ENCODE measurements at places on chromosomes 1 and 21. TPM values are rescaled to one million over a fixed set of nuclear protein-coding genes. Genes with fewer than 3 reads are reported as not detected.
A peak's percentile ranks its signal among the peaks of the same experiment; 100 is the strongest.

DNA sequence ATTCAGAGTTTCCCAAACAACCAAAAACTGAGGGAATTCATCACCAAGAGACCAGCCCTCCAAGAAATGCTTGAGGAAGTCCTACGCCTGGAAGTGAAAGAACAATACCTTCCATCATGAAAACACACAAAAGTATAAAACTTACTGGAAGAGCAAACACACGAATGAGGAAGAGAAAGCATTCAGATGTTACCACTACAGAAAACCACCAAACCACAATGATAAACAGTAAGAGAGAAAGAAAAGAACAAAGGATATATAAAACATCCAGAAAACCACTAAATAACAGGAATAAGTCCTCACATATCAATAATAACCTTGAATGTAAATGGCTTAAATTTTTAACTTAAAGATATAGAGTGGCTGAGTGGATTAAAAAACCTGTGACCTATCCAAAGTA is 58.5 kb upstream of the BCL10 start:
- no peak for DNase-seq

GRCh38 chr1:118254001-118254400 is 69.0 kb upstream of the SPAG17 start:
- DNase-seq: no peak

- peak; percentile 76 for DNase-seq
Observed at GRCh38 chr1:109904105-109904817, 6.4 kb upstream of the CSF1 start.

- DNase-seq: no peak
Observed at GRCh38 chr1:74593887-74594866, 79.4 kb downstream of the ERICH3 start.

DNA sequence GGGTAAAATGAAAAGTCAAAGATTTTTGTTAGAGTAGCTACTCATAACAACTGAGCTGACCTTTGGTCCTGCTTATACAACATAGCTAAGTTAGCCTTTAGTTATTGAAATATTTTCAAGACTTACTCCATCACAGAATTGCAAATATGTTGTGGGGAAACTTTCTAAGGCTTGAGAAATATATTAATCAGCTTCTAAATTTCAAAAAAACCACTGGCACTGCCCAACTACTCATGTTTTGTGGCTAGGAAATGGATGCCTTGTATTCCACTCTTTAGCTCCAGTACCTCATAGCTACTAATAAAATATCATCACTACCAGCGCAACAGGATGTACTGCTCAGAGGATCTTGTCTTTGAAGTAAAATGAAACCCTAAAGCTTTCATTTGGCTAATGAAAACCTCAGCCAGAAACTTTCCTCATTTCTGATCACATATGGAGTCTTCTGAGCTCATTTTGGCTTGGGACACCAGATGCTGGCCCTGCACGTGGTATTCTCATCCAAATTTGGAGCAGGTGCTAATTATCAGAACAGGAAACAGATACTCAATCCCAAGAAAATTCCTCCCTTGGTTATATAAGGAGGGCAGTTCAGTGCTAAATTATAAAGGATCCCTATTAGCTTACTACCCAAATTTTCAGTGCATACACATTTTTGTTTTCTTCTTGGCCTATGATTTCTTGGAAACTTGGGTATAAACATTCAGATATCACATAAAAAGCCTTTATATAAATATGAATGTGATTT is 690.7 kb downstream of the ADGRL2 start:
- no peak for DNase-seq

DNA sequence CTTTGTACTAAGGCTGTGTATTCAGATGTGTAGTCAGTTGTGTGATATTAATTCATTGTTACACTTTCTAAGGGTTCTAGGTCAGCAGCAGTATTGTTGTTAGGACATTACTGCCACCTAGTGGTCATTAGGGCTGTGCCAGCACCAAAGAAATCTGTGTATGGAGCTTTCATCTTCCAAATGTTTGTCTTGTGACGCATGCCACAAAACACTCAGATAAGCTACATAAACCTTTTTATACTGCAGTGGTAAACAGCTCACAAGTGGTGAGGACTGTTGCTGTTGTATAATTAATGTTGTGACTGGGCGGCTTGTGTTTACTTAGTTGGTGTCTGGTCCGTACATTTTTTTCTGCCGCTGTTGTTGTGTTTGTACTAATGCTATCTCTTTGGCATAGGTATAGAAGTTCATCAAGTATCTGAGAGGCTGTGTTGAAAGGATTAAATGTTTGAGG is 51.7 kb downstream of the S1PR1 start:
- peak; percentile 5 for DNase-seq

DNA sequence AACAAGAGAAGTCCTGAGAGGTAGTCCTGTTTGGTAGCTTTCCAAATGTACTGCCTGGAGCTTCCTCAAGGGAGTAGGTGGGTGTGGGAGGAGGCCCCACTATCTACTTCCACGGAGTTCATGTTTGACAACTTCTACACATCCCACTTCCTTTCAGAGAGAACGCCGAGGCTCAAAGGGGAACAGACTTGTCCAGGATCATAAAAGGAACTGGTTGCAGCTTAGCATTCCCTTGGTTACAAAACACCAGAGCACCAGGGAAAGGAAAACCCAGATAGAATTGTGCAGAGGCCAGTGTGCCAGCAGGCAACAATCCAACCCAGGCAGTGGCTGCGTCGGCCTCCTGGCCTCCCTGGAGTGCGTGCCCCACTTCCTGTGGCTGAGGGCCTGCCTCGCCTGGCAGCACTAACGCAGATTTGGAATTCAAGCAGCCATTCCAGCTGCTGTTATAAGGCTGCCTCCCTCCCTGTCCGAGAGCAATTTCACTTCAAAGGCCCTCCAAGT is 4.2 kb upstream of the RAP1GAP start:
- DNase-seq: no peak

DNA sequence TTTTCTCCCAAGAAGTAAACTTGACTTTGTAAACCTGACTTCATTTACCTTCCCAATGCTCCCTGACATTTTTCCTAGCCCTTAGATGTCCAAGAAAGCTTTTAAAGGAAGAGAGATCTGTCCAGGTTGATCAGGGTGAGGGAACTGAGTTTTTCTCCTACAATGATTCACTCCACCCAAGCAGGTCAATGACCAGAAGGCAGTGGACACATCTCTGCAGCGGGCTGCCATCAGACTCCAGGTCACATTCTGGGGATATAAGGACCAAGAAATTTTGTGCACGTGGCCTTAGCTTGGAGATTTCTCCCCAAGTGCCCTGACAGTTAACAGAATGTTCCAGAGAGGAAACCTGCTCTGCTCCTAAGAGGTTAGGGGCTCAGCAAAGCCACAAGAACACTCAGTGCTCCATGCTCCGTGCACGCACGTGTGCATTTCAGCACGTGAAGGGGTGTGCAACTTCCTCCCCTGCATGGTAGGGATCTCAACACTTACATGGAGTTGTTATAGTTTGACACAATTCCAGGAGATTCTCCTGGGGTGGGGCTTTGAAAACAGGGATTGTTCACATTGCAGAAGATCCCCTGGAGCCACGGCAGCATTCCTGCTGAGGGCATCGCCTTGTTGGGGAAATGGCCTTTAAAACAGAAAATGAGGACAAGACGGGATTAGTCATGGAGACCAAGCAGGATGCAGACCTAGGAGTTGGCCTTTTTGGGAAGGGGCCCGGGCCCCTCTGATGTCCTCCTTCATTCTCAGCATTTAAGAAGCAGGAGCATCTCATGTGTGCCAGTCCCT is 9.8 kb downstream of the ABCA4 start:
- no peak for DNase-seq

GRCh38 chr1:157702308-157702825 is 1.8 kb upstream of the FCRL3 start:
- no peak for DNase-seq

GRCh38 chr1:160813215-160813614 is 17.2 kb downstream of the LY9 start:
- DNase-seq: no peak

Gene ST6GALNAC3
- 16.5 TPM for total RNA-seq

Gene TRIM58
- total RNA-seq: 3.1 TPM

Gene AIRE
- not detected for total RNA-seq

Gene S100A1
- 0.47 TPM for total RNA-seq

Gene FCN3
- not detected for total RNA-seq

Gene WDR64
- total RNA-seq: not detected

Data from occipital lobe (tissue), 3 donors.